ENCODE measurements at places on chromosomes 11 and 22.

- DNase-seq: peak; percentile 86
These were observed 140.2 kb upstream of the TIMP3 start for GRCh38 chr22:32661296-32661695.

- peak; percentile 41 for DNase-seq
These were observed 3.8 kb upstream of the OR5A2 start for GRCh38 chr11:59429924-59430516.

- no peak for DNase-seq
These were observed 450.1 kb upstream of the B3GAT1 start for GRCh38 chr11:134862105-134862502.

DNA sequence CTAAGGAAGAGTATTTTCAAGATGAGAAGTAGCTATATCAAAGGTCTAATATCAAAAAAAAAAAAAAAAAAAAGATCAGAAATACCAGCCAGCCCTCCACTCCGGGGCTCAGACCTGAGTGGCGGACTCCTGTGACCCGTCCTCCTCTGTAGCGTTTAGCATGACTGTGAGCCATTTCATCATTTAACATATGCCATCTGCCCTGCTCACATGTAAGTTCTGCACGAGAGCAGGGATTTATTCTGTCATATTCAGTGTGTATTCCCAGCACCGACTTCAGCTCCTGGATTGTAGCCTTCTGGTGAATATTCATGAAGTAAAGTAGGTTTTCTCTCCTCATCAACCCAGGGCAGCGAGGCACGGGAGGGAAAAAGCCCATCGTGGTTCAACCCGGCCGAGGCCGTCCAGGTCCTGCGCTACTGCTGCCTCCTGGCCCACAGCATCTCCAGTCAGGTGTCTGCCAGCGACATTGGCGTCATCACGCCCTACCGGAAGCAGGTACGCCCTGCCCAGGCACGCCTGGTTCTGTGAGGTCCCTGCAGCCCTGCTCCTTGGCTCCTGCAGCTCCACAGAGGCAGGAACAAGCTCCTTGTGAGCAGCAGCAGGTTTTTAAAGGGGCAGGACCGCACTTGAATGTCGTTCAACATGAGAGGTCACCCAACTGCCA lies 12.7 kb upstream of the PANX2 start:
- no peak for DNase-seq

GRCh38 chr11:57530215-57530595 lies 349 bp downstream of the TIMM10 start:
- DNase-seq: no peak

DNA sequence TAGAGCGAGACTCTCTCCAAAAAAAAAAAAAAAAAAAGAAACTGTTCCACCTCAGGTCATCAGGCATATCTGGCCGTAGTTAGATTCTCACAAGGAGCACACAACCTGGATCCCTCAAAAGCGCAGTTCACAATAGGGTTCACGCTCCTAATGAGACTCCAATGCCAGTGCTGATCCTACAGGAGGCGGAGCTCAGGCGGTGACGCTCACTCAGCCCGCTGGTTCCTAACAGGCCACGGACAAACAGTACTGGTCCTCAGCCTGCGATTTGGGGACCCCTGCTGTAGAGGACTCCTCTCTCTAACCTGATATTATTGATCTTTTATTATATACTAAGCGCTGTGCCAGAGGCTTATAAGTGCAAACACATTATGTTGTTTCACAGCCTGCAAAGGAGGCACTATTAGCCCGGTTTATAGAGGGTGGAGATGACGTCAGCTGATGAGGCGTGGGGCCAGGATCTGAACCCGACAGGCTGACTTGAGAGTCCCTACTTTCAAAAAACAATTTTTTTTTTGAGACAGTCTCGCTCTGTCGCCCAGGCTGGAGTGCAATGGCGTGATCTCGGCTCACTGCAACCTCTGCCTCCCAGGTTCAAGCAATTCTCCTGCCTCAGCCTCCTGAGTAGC lies 4.9 kb upstream of the MAFF start:
- DNase-seq: no peak

GRCh38 chr11:35375332-35376117 lies 43.8 kb downstream of the SLC1A2 start:
- DNase-seq: no peak

- no peak for DNase-seq
These were observed 12.3 kb upstream of the CACNA1I start for GRCh38 chr22:39558254-39558727.

GRCh38 chr11:113377681-113378412 lies 9.7 kb upstream of the ANKK1 start:
- no peak for DNase-seq

GRCh38 chr11:2914455-2915195 lies 14.6 kb downstream of the PHLDA2 start:
- DNase-seq: no peak

DNA sequence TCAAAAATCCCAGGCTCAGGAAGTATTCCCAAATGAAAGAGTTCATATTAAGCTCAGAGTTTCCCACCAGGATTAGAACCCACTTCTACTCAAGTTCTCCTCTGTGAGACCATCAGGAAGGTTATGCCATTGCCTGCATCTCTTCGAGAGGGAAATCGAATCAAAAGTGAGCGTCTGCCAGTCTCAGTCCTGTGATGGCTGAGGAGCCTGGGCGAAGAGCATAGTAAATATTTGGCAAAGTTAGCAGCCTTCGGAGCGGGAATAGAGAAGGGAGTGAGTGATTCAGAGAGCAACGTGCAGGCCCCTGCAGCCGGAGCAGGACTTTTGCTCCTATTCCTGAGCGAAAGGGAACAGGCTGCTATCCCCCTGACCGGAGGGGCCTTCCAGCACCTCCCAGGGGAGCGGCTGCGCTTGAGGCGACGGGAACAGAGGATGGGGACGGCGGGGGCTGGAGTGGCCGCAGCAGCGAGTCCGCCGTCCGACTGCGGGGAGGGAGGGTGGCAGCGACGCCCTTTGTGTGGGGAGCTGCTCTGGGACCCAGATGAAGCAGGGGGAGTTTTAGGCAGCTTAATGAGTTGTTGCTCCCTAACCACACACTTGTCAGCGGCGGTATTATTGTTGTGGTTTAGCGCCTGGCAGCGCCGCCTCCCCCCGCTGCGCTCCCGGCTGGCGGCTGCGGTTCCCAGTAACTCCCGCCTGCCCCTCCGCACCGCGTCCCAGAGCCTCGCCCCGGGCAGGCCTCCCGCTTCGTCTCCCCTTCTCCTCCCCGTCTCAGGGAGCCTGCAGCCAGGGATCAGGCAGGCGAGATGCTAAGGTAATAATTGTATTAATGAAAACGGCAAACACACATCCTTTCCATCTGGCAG lies 21.7 kb upstream of the NRGN start:
- peak; percentile 30 for DNase-seq

DNA sequence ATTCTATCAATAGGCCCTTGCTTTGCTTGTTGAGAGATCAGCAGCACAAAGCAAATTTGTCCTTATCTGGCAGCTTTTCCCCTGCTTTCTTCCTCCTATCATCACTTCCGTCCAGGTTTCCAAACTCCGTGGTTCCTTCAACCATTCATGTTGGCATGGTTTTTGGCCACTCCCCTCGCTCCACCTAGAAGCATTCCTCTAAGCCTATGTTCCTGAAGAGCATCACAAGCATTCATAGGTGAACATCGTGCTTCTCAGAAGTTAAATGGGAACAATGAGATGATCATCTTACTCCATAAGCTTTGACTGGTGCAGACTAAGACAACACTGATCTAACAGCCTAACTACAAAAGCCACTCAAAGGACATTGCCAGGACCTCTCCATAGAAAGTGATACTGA lies 86.3 kb downstream of the ETS1 start:
- no peak for DNase-seq

- no peak for DNase-seq
These were observed 28.6 kb upstream of the OR8B8 start for GRCh38 chr11:124474079-124474478.

GRCh38 chr22:32644252-32645100 lies 157.0 kb upstream of the TIMP3 start:
- DNase-seq: peak; percentile 75

- DNase-seq: no peak
These were observed 91.6 kb downstream of the ATXN10 start for GRCh38 chr22:45763236-45763624.

DNA sequence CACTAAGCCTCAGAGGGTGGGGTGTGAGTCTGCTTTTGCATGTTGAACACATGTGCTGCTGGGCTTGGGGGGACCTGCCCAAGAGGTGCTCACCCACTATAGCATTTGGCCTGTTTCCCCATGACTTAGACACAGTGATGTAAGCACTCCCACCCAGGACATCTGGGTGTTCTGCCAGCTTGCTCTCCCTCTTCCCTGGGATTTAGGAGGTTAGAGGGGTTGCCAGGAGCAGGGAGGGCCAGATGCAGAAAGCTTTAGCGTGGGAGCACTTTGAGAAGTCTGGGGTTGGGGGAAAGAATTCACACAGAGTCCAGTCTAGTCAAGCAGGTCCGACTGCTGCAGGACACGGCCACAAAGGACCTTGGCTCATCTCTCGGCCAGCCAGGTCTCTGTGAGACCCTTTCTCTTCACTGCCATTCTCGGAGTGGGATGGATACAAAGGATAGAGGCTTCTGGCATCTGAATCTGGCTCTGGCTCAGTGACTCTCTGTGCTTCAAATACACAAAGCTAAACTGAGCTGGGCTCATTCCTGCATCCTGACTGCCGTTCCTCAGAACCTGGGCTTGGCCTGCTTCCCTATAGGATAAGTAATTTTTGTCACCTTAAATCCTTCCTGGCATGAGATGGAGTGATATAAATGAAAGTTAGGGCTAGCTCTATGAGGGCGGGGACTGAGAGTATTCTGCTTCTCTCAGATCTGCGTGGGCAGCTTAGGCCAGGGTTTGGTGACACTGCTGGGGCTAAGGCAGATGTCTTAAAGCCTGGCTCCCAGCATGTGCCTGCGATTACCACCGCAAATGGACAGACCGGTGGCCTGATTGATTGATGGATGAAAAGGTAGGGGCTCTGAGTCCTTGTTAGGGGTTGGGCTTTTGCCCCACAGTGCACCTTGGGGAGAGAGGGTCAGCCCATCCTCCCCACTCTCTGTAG lies 14.5 kb downstream of the USP2 start:
- DNase-seq: no peak
